ENCODE measurements at places on chromosomes 3 and 15.

DNA sequence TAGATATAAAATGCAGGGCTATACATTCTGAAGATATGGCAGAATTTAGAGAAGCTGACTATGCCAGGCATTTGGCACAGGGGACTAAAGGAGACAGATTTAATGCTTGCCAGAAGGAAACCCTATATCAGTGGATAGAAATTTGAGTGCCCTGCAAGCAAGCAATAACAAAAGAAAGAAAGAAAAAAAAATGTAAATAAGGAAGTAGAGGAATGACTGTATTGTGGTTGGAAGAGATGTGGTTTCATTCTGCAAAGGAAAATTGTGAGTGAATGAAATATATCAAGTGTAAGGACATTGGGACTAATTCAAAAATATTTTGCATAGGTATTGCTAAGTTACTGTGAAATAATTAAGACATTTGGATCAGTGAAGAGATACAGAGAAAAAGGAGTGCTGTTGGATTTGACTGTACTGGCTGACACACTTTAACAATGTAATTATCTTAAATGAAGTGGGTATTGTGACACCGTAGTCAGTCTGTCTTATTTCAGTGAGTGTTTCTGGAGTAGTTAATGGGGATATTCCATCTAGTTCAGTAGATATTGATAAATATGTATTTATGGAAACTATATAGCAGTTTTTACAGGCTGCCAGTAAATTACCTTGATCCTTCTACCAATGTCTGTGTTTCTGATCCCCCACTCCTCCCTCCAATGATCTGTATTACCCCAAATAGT is 418.2 kb downstream of the CNTN4 start:
- DNase-seq, result no peak

- no peak for DNase-seq
These were observed 71.5 kb downstream of the ETFA start for GRCh38 chr15:76239786-76240185.

DNA sequence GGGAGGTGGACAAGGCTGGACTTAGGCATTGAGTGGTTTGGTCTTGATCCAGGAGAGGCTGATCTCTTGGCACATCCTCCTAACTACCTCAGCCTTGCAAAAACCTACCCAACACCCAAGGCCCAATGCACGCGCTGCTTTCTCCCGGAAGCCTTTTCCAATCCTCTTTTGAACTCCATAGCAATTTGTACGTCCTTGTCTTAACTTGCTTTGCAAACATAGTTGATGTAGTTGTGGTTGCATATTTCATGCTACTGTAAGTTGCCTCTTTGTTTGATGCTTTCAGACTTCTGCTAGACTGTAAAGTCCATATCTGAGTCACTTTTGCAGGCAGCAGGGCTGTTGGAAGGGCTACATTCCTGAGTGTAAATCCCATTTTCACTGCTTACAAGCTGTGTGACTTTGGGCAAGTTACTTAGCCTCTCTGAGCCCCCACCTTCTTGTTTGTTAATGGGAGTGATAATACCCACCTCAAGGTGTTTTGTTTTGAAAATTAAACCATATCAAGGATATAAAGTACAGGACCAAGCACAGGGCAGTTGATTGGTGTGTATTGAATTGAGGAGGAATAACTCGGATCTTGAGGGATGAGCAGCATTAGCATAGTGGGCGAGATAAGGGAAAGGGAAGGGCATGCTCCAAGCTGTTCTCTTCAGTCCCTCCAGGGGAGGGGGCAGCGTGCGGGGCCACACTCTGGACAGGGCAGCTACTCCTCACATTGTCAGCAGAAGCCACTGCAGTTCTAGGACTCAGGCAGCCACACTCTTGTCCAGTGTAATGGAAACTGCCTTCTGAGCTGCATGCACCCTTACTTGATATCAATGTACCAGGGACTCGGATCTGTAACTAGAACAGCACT is 28.8 kb downstream of the SIAH2 start:
- DNase-seq, result no peak

DNA sequence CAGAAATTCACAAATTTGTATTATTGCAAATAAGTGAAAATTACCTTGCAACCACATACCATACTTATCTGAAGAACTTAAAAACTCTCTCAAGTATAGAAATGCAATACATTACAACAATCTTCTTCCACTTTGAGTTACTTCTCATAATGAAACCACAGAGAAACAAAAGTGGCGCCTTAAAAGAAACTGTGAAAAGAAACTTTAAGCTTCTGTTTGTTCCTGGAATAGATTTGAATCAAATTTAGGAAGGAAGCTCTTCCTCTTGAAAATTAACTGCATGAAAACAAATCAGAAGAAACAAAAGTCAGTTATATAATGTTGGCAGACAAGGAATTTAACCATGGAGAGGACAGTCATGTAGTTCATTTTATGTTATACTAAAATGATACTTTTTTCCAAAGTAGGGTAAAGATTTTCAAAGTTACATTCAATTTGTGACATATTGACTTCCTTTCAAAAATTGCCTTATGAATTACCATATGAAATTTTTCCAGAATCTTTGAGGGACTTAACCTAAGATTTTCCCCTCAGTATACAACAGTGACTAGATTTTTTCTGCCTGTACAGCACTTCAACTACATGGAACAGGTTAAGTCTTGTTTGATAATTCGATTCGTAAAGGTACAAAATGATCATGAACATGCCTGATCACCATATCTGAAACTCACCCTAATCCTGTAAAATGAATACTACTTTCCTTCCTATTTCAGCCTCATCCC is 57.6 kb upstream of the TNFSF10 start:
- DNase-seq, result no peak

- no peak for DNase-seq
These were observed 49.1 kb downstream of the PLS1 start for GRCh38 chr3:142645236-142645793.

DNA sequence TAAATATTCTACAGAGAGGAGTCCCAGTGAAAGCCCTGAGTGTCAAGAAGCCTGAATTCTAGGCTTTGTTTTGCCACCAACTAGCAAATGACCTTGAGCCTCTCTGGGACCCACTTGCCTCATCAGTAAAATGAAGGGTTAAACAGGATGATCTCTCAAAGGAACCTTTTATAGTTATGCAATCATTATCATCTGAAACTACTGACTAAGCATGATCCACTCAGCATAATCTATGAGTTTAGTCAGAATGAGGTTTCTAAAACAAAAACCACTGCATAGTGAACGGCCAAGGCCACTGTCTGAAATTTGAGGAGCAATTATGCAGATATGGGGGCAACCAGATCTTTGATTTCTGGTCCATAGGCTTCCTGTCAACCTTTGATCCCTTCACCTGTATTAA is 319.0 kb downstream of the MECOM start:
- no peak for DNase-seq

Data from HS-27A (cell line).